ENCODE measurements at places on chromosomes 12 and 14.

- no peak for DNase-seq
These were observed 16.2 kb downstream of the SYNE3 start for GRCh38 chr14:95500201-95500681.

- no peak for DNase-seq
These were observed 217.7 kb downstream of the SLC15A4 start for GRCh38 chr12:128606051-128606450.

DNA sequence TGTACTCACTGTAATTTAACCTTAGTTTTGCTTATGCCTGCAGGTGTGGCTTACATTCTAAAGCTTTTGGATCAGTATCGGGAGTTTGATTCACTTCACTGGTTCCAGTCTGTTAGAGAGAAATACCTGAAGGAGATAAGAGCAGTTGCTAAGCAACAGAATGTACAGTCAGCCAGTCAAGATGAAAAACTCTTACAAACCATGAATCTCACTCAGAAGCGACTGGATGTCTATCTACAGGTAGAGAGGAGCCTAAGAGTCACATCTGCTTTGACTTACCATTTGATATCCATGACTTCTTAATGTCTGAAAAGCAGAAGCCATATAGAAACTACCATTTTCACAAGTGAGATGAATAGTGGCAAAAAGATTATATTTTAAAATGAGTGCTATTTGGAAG lies 56.5 kb downstream of the WASHC4 start:
- DNase-seq = no peak

GRCh38 chr12:58419196-58419760 lies 477.9 kb downstream of the ATP23 start:
- DNase-seq = no peak

DNA sequence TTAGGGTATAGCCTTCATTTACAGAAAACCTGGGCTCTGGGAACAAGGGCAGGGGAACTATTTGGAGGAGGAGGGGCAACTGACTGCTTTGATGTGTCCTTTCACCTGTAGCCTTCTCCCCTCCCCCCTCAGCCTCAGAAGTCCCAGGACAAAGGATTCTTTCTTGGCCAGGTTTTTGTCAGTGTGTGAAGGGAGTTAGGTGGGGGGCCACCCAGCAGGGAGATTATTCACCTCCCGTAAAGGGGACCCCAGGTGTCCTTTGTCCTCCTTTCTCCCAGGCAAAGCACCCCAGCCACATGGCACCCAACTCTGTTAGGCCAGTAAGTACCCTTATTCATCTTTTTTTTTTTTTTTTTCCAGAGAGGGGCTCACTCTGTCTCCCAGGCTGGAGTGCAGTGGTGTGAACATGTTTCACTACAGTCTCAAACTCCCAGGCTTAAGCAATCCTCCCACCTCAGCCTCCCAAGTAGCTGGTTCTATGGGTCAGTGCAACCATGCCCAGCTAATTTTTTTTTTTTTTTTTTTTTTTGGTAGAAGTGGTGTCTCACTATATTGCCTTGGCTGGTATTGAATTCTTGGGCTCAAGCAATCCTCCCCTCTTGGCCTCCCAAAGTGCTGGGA lies 723 bp upstream of the NFE2 start:
- DNase-seq = no peak

DNA sequence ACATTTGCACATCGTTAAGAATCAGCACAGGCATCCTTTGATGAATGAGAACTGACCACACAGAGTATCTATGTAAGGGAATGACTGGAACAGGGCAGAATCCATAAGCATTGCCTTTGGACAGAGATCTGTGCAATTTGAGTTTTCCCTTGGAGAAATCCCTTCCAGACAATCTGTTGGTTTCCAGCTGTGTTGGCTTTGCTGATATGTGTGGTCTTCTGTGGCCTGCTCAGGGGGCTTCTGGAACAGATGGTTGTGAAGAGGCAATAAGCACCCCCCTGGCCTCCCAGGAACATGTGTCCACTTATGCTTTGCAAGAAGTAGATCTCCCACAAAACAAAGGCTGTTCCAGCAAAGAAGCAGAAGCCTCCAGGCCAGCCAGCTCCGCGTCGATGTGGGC lies 111.4 kb upstream of the TMEM132C start:
- no peak for DNase-seq

- DNase-seq = no peak
These were observed 12.9 kb downstream of the C14orf93 start for GRCh38 chr14:22996768-22997654.

- no peak for DNase-seq
These were observed 33.6 kb downstream of the UBR7 start for GRCh38 chr14:93240678-93241000.

GRCh38 chr12:109981311-109981710 lies 14.9 kb downstream of the GIT2 start:
- no peak for DNase-seq

DNA sequence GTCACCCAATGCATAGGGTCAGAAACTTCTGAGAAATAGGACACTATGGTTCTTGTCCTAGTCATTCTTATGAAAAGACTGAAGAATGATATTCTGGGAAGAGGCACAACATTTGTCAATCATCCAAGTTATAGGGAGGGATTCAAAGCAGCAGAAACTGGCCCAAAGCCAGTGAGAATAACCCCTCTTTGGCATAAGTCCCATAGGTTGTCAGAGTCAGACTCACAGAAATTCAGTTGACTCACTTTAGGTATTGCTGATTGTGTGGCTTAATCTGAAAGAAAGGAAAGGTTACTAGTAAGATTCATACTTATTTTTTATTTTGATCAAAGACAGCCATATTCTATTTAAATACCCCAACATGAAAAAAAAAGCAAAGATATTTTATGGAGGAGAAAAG lies 151.0 kb downstream of the SRGAP1 start:
- DNase-seq = no peak

DNA sequence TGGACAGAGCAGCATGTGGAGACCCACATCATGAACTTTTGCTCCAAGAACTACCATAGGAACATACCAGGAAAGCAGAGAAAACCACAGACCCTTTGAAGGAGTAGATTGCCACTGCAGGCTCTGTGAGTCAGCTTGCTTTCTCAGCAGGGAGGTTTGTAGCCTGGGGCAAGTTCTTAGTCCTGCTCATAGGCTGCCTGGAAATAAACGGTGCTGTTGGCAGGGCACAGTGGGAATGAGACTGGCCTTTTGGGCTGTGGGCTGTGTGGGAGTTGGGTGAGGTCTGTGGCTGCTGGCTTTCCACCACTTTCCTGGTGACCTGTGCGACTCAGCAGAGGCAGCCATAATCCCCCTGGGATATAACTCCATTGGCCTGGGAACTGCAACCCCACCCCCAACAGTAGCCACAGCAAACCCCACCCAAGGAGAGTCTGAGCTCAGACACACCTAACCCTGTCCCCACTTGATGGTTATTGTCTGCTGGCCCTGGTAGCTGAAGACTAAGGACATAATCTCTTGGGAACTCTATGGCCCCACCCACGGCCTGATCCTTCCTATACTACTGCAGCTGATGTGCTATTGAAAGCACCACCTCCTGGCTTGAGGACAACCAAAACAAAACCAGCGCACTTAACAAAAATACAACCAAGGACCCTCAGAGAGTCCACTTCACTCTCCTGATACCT lies 192.1 kb upstream of the GARIN6 start:
- peak; percentile 59 for DNase-seq

DNA sequence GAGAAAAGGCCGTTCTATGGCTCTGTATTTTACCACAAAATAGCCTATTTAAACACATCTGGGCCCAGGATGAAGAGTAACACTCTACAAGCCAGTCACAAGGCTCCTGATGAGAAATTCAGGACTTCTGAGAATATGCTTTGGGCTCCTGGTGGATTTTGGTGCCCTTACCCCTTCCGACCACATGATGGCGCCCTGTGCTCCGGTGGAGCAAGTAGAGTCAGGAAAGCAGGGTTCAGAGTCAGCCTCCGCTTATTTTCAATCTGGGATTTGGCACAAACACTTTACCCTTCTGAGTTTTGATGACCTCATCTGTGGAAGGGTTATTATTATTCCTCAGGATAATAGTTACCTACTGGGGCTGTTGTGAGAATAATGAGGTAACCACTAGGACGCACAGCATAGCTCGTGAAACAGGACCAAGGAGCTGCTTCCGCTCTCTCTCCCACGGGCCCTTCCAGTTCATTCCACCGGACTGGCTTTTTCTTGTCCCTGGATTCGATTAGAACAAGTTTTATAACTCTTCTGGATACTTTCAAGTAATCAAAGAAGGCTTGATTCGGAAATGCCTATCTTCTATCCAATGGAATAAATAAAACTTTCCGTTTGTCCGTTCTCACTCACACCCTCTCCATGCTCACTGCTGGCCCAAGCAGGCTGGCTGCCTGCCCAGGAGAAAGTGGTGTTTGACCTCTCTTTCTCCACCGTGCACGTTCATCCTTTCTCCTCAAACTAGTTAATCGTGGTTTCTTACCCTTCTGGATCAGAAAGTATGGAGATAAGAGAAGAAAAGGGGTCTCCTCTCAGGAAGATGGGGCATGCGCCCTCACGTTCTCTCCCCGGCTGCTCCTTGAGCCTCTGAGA lies 104.6 kb downstream of the GALC start:
- DNase-seq = peak; percentile 59

DNA sequence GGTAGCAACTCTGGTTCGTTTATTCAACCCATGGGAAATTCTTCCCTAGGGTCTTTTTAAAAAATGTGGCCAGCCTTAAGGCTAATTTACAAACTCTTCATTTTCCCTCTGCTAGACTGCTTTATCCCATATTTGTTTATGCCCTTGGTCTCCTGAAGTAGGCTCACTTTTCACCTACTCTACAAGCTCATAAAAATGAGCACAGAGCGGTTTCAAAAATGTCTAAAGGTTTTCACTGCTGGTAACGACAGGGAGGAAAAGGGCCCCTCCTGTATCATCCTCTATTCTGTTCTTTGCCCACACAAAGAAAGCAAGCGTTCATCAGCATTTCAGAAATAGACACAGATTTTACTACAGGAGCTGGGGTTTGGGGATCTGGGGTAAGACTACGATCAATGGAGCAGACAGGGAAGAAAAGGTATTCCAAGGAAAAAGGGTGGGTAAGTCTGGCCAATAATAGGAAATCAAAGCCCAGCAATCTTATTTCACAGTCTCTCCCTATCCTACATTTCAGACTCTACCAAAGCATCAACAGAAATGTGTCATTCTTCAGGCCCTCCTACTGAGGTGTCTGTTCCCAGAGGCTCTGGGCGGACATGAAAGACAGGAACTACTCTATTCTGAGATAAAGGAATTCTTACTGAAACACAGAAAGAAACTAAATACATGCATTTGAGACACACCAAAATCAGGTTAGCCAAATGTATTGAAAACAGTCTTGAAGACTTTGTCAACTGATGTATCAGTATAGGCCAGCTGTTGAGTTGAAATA lies 86.4 kb downstream of the SPPL3 start:
- no peak for DNase-seq

DNA sequence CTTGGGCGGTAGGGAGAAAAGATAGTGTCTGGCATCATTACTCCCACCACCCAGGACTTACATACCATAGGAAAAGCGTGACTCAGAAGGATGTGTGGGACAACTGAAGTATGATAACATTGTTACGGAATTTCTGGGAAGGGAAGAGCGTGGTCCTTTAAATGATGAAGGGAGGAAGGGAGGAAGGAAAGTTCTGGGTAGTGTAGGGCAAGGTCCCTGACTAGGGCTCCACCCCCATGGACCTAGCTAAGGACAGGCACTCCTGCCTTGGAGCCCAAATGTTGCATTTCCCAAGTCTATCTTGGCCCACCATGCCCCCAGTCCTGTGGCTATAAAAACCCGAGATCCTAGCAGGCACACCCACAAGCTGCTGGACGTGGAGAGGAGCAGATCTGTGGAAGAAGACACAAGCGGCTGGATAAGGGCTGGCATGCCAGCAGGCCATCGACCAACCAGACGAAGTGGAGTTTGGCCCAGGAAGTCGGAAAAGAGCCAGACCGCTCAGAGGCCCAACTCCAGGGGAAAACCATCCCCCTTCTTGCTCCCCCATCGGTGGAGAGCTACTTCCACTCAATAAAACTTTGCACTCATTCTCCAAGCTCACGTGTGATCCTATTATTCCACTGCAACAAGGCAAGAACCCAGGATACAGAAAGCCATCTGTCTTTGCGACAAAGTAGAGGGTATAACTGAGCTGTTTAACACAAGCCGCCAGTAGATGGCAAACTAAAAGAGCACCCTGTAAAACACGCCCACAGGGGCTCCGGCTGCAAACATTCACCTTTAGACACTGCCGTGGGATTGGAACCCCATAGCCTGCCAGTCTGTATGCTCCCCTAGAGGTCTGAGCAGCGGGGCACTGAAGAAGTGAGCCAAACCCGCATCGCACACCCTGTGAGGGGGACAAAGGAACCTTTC lies 23.0 kb upstream of the RAB21 start:
- peak; percentile 52 for DNase-seq

DNA sequence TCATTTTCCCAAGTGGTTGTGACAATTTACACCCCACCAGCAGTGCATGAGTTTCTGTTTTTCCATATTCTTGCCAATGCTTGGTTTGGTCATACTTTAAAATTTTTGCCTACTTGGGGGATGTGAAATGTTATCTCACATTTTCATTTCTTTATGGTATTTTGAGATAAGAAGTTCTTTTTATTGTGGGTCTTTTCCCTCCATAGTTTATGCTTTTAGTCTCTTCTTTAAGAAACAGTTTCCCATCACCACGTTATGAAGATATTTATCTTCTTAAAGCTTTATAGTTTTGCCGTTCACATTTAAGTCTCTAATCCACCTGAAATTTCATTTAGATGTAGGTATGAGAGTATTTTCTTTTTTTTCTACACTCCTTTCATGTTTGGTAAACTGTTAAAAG lies 95.7 kb downstream of the PPM1A start:
- DNase-seq = no peak

DNA sequence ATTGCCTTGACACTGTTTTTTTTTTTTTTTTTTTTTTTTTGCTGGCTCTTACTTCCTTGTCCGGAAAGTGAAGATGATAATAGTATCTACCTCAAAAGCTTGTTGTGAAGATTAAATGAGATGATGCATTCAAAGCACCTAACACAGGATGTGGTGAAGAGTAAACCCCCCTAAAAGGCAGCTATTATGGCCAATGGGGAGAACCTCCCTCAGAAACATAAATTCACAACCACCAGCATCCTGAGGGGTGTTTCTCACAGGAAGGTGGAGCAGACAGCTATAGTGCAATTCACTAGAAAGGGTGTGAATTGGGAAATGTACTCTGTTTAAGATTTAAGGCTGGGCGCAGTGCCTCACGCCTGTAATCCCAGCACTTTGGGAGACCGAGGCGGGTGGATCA lies 85.4 kb upstream of the CRY1 start:
- no peak for DNase-seq

DNA sequence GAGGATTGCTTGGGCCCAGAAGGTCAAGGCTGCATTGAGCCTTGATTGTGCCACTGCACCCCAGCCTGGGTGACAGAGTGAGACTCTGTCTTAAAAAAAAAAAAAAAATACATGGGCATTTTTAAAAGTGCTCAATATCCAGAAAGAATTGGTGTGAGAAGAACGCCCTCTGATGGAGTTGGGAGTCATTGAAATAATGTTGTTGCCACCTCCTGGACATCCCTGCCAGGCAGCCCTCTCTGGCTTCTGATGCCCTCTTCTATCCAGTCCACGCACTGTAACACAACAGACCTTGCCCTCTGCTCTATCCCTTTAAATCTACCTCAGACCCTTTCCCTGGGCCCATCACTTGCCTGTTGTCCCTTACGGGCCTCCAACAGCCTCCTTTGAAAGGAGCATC lies 4.9 kb downstream of the PTGDR start:
- no peak for DNase-seq
